ENCODE measurements at places on chromosomes 16 and 17. TPM values are rescaled to one million over a fixed set of nuclear protein-coding genes. Genes with fewer than 3 reads are reported as not detected.
A peak's percentile ranks its signal among the peaks of the same experiment; 100 is the strongest.

The ZSCAN10 gene
- not detected for polyA plus RNA-seq

The KRT33A gene
- not detected for polyA plus RNA-seq

The KCTD19 gene
- 1.9 TPM for polyA plus RNA-seq

The CRISPLD2 gene
- 6.3 TPM for polyA plus RNA-seq

The CAVIN1 gene
- polyA plus RNA-seq = 264 TPM

GRCh38 chr16:85614338-85615013 is 1.4 kb downstream of the GSE1 start:
- H3K36me3 ChIP-seq = no peaks in the 10 kb centered on the region
- H3K27me3 ChIP-seq = no peaks in the 10 kb centered on the region
- H3K4me1 ChIP-seq = peaks cover 19% of the 10 kb centered on the region
- no peak for DNase-seq
- no peak overlapping the region for H3K27ac ChIP-seq

GRCh38 chr17:2089021-2089422 is 34.1 kb downstream of the HIC1 start:
- no peaks in the 10 kb centered on the region for H3K27me3 ChIP-seq
- H3K4me1 ChIP-seq = peaks cover 65% of the 10 kb centered on the region
- H3K27ac ChIP-seq = peak overlapping the region; percentile 40
- H3K4me3 ChIP-seq = 0 out of 2 replicates have a peak overlapping the region, but pooled peaks have one; percentile 20
- no peaks in the 10 kb centered on the region for H3K36me3 ChIP-seq
- DNase-seq = no peak

DNA sequence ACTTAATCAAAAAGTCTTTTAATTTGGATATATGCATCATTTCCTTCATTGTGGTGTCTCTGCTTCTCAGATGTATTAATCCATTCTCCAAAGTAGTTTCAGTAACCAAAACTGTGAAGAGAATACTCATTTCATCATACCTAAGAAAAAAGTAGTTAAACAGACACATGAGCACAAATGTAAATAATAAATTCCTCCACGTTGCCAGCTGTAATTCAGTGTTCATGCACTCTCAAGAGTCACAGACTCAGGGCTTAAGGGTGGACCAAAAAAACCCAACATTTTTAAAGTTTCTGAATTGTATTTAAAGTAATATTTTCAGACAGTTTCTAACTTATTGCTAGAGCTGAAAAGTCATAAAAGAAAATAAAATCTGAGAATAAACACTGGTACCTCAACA is 19.0 kb downstream of the POLG2 start:
- no peaks in the 10 kb centered on the region for H3K27me3 ChIP-seq
- DNase-seq = no peak
- no peak overlapping the region for H3K4me3 ChIP-seq
- H3K27ac ChIP-seq = no peak overlapping the region
- peaks cover 39% of the 10 kb centered on the region for H3K36me3 ChIP-seq
- H3K4me1 ChIP-seq = no peaks in the 10 kb centered on the region

DNA sequence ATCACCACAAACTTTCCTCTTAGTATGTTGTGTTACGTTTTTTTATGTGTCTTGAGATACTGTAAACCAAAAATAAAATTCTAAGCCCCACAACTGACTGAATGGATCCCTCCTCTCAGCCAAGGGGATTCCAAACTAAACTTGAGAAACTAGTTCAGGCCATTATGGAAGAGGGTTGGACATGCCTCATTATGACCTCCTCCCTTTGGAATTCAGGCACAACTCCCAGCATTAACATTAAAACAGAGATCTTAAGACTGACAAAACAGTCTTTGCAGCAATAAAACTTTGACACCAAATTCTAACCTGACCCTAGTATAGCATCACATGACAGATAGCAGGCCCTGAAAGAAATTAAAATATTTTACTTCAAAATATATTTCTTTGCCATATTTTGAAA is 51.1 kb upstream of the SLC47A1 start:
- H3K27me3 ChIP-seq = no peaks in the 10 kb centered on the region
- H3K36me3 ChIP-seq = no peaks in the 10 kb centered on the region
- no peak overlapping the region for H3K4me3 ChIP-seq
- no peak for DNase-seq

Measured in SK-N-SH (cell line).